ENCODE measurements at places on chromosomes 13 and 19.

DNA sequence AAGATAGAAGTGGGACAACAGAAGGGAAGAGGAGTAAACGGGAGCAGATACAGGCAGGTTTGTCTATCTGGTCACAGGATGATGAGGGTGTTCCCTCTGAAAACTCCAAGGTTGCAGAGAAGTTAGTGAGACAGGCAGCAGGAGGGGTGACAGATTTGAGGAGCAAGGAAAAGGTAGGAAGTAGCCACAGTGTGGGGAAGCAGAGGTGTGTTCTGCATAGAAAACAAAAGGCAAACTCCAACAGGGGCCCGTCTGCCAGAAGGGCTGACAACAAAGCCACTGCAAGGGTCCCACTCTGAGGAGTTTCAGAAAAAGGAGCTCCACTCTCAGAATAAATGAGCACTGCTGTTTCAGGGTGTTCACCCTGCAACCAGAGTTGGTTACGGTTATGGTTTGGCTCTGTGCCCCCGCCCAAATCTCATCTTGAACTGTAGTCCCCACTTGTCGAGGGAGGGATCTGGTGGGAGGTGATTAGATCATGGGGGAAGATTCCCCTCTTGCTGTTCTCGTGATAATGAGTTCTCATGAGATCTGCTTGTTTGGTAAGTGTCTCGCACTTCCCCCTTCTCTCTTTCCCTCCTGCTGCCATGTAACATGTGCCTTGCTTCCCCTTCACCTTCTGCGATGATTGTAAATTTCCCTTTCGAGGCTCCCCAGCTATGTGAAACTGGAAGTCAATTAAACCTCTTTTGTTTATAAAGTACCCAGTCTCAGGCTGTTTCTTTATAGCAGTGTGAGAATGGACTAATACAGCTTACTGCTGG lies 32.1 kb downstream of the SMAD9 start:
- no peak for DNase-seq

DNA sequence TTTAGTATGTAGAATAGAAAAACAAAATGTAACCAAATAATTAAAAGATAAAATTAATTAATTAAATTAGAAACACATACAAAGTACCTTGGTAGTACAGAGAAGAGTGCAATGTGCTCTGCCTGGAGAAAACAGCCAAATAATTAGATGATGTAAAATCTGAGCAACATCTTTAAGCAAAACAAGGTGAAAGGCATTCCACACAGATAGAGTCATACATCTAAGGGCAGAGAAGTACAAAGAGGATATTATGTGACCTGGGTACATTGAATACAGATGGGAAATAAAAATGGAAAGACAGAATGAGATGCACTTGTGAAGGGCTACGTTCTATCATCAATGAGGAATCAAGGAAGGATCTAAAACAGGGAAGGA lies 25.2 kb upstream of the FNDC3A start:
- peak; percentile 27 for DNase-seq

GRCh38 chr13:28505543-28506135 lies 10.7 kb upstream of the FLT1 start:
- DNase-seq: no peak

DNA sequence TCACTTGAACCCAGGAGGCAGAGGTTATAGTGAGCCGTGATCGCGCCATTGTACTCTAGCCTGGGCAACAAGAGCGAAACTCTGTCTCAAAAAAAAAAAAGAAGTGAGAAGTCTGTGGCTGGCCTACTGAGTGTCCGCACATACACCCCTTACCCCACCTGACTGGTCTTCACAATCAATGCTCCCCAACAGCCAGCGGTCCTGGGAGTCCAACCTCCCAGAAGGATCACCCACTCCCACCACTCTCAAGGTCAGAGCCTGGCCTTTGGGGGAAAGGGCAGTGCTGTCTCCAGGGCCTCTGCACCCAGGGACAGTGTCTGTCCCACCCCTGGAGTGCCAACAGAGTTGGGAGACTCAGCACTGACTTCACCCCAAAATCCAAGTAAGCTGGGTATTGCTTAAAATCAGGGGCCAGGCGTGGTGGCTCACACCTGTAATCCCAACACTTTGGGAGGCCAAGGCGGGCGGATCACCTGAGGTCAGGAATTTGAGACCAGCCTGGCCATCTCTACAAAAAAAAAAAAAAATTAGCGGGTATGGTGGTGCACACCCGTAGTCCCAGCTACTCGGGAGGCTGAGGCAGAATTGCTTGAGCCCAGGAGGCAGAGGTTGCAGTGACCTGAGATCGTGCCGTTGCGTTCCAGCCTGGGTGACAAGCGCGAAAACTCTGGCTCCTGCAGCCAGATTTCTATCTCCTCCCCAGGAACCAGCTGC lies 2.3 kb upstream of the CD320 start:
- no peak for DNase-seq

DNA sequence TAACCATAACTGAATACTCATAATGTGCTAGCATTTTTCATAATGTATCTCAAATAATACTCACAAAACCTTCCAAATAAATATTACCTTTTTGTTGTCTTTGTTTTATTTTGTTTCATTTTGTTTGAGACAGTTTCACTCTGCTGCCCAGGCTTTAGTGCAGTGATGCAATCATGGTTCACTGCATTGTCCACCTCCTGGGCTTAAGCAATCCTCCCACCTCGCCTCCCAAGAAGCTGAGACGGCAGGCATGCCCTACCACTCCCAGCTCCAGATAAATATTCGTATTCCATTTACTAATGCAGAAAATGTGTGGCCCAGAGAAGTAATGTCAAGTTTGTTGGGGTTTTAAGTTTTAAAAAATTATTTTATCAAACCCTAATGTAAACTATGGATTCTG lies 739.1 kb downstream of the GPC5 start:
- no peak for DNase-seq

DNA sequence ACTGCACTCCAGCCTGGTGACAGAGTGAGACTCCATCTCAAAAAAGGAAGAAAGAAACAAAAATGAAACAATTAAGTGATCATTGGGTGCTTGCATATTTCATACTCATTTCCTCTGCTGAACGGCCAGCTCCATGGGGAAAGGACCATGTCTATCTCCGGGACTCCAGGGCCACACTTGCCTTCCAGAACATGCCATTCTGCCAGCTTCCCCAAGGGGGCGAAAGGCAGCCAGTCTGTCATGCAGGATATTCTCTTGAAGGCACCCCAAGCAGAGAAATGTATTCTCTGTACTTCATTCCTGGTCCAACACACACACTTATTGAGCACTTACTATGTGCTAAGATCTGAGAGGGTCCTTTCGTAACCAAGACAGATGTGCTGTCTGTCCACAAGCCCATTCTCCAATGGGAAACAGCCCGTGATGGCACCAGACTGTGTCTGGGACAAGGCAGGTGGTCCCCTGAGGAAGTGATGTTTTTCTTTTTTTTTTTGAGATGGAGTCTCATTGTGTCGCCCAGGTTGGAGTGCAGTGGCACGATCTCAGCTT lies 10.2 kb upstream of the CARM1 start:
- DNase-seq: peak; percentile 29

DNA sequence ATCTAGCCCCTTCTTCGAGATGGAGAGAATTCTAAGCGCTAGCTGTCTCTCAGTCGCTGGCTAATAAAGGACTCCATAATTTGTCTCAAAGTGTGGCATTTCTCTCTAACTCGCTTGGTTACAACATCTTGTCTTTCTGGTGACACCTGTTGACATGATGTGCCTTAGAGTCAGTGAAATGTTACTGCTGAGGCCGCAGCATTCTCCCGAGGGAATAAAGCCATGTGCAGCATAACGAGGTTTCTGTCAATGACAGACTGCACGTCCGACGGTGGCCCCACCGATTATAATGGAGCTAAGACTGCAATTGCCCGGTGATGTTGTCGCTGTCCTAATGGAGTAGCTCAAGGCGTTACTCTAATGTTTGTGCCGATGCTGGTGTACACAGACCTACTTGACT lies 20.3 kb upstream of the GPR32 start:
- DNase-seq: no peak

DNA sequence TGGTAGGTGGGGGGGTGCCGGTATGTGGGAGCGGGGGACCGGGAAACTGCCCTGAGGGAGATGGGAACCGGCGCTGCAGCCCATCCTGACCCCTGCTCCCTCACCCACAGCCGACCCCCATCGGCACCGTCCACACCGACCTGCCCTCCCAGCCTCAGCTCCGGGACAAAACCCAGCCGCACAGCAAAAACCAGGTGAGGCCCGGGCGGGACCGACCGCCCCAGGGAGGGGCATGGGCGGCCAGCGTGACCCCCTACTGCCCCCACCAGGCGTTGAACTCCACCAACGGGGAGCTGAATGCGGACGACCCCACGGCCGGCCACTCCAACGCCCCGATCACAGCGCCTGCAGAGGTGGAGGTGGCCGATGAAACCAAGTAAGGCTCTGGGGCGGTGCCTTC lies 35.9 kb downstream of the BTBD2 start:
- no peak for DNase-seq

DNA sequence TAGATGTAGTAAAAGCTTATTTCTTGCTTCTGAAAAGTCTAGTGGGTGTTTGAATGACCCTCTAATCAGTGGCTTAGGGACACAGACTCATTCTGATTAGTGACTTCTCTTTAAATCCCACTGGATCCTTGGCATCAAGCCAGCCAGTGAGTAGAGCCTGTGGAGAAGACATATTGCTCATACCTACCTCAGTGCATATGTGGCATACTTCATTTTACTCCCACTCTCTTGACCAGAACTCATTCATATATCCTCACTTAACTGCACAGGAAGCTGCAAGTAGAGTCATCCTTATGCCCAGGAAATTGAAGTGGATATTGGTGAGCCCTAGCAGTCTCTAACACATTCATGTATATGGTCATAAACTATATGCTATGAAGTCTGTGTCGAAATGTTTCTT lies 148.3 kb downstream of the PDS5B start:
- peak; percentile 15 for DNase-seq

- DNase-seq: no peak
These were observed 399.0 kb downstream of the DCT start for GRCh38 chr13:94080527-94080926.

DNA sequence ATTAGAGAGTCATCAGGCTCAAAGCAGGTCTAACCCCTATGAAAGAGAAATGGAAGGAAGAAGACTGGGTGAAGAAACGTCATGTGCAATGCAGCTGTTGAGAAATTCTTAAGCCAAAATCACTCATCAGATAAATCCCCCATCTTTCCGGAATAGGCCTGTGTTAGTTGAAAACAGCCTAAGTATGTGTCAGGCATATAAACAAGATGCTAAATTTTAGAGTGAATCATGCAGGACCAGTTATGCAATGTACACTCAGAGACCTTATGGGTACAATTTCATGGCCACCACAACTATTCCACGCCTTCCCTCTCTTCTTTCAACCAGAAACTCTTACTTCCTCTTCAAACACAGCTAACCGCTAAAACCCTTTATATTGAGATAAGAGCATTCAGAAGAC lies 717.7 kb upstream of the ATXN8OS start:
- no peak for DNase-seq

DNA sequence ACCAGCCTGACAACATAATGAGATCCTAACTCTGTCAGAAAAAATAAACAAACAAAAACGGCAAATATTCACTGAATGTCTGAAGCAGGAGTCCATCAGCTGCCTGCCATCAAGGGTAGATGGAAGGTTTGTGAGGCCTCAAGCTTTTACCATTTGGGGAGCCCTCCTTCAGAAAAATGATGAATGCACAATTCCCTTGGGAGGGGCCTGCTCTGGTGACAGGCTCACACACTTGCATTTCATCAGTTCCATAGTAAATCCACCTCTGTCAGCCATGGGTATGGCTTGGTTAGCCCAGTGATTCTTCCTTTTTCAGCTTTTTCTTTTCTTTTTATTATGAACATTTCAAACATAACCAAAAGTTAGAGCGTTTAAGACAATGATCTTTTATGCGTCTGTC lies 26.3 kb upstream of the KATNAL1 start:
- DNase-seq: no peak

GRCh38 chr19:55305491-55305890 lies 19.6 kb downstream of the TMEM150B start:
- DNase-seq: peak; percentile 41

DNA sequence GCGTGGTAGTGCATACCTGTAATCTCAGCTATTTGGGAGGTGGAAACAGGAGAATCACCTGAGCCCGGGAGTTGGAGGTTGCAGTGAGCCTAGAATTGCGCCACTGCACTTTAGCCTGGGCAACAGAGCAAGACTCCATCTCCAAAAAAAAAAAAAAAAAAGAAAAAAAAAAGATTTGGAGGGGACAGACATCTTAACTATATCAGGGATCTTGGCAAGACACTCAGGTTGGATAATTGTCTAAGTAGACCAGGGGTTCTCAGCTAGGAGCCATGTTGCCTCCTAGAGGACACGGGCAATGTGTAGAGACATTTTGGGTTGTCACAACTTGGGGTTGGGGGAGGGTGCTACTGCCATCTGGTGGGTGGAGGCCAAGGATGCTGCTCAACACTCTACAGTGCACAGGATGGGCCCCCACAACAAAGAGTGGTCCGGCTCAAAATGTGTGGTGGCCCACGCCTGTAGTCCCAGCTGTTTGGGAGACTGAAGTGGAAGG lies 1.9 kb upstream of the ZNF580 start:
- peak; percentile 53 for DNase-seq
